ENCODE measurements at places on chromosomes 12 and 14. TPM values are rescaled to one million over a fixed set of nuclear protein-coding genes. Genes with fewer than 3 reads are reported as not detected.

Gene ASB2
- 0.19 TPM for total RNA-seq

Gene TSPAN9
- total RNA-seq, result 6.0 TPM

Gene OVCH1
- total RNA-seq, result not detected

Gene DBX2
- not detected for total RNA-seq

DNA sequence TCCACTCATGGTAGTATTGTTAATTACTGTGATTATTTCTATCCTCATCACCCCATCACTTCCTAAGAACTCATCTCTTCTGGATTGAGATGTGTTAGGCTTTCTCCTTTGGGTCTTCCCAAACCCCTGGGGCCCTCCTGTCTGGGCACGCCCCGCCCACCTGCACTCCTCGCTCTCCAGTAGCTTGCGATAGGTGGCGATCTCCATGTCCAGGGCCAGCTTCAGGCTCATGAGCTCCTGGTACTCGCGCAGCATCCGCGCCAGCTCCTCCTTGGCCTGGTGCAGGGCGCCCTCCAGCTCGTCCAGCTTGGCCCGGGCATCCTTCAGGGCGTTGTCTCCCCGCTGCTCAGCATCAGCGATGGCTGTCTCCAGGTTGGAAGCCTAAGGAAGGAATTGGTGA, 6.8 kb downstream of the KRT71 start:
- DNase-seq, result no peak

DNA sequence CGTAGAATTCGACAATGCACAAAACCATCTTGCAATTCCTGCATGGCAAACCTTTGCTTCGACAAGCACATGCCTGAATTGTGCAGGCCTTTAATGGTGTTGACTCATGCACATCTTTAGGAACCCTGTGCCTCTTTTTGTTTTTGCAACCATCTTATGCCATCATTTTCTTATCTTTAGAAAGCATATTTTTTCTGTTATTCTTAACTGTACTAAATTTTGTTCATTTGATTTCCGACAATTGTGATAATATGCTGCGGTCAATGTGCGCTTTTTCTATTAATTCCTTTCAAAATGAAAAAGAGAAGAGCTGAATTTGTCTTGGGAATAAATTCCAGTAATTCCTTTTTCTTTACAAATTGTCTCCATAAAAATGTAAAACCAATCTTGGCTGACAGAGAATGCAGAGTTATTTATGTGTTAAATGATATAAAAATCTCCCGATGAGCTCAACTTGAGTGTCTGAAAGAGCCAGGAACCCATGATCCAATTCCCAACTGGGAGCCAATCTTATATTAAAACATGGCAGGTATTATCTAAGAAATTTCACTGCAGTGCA, 20.1 kb upstream of the CDK17 start:
- no peak for DNase-seq

- DNase-seq, result no peak
Observed at GRCh38 chr14:68542346-68542745, 250.5 kb downstream of the ZFP36L1 start.

DNA sequence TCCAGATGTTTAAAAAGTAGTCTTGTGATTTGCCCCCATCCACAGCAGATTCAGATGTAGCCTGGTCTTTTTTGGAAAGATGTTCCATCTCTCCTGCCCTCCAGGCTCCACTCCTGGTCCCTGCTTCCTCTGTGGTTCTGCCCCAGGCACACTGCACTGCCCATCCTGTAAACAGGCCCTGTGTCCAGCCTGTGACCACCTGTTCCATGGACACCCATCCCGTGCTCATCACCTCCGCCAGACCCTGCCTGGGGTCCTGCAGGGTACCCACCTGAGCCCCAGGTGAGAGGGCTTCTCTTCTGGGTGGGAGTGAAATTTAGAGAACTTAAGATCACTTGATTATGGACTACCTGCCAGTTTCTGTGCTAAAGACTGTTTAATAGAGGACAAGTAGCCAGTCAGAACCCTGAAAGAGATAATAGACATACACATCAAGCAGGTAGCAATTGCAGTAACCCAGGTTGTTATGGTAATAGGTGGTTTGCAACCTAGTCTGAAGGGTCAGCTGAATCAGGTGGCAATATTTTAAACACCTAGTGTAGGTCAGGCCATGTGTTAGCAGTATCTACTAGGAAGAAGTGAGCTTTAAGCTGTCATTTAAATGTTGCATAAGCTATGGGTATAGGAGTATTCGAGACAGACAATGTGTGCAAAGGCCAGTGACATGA, 2.1 kb downstream of the RNF31 start:
- DNase-seq, result no peak

- no peak for DNase-seq
Observed at GRCh38 chr12:27657296-27657695, 39.0 kb upstream of the REP15 start.

DNA sequence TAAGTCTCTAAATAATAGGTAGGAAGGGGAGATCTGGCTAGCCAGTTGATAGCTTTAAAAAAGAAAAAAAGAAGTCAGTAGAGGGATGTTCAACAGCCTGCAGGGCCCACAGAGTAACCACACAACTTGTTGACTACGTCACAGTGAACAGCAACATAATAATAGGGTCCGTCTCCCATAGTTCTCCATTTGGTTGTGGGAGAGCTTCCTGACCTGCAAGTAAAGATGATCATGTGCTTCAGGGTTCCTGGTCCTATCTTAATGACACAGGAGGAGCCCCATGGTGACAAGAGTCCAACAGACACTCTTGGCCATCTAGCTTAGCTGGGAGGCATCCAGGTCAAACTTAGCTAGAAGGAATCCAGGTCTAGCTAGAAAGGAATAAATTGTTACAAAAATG, 36.2 kb downstream of the FGD6 start:
- no peak for DNase-seq

GRCh38 chr14:93522221-93522620, 91.5 kb downstream of the UNC79 start:
- DNase-seq, result no peak

DNA sequence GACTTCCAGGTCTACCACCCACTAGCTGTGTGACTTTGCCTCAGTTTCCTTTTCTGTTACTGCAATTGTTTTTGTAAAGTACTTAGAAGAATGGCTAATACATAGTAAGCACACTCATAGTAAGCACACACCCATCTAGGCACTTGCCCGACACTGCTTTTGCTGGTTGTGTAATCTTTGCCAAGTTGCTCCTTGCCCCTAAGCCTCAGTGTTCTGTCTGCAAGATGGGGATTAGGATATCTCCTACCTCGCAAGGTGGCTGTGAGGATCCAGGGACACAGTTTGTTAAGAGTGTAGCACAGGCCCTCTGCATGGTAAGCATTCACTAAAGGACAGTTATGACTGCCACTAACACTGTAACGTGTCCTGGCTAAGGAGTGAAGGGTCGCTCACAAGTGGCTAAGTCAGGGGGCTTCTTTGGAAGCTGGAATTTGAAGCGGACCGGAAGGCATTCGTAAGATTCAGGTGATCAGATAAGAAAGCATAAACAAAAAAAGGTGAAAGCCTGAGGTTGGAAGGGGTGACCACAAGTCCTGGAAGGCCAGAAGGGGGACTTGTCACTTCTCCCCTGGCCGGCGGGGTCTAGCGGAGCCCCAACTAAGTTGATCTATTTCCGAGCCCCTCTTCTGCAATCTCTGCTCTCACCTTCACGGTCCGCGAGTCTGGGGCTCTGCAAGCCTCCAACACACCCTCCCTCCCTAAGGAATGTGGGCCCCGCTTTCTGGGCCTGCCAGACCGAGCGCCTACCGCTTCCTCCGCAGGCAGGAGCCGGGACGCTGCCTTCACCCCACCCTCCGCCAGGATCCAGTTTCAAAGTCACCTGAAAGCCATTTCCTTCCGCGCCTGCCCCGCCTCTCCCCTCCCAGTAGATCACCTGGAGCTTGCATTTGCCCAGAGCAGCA, 1.5 kb upstream of the PLEKHG3 start:
- DNase-seq, result peak; percentile 80

- DNase-seq, result no peak
Observed at GRCh38 chr14:105879867-105880561, 353.6 kb downstream of the TMEM121 start.

DNA sequence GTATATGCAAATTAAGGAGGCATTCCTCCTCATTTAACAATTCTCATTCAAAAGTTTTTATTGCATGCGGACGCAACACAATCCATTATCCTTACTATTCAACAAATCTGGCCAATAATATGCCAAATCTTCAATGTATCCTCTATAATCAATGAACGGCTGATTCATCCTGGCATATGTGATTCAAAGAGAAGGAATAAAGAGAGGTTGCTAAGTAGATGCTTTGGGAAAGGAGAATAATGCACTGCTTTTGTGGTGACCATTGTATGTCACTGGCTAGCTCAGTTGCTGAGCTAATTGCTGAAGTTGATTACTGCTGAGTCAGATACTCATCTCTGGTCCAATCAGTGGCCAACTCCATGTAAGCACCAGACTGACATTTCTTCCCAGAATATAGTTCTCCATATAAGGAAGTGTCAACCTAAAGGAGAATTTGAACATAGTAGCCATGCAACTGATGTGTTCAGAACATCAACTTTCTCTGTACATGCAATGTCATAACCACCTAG, 148.0 kb downstream of the PDZRN4 start:
- no peak for DNase-seq

GRCh38 chr12:27970401-27971120, 2.0 kb downstream of the PTHLH start:
- no peak for DNase-seq

DNA sequence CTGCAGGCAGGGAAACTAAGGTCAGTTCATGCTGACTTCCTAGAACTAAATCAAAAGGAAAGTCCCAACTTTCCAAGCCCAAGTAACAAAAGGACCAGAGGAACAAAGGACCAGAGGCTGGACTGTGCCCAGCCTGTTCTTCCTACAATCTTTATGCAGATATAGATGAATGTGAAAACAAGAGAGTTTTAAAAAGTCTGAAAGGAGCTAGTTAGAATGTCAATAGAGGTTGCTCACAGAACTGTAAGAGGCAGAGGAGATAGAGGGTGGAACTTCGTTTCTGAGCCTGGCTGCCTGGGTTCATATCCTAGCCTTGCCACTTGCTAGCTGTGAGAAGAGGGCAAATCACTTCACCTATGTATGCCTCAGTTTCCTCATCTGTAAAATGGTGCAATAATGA, 30.0 kb upstream of the CCDC63 start:
- DNase-seq, result no peak

- DNase-seq, result no peak
Observed at GRCh38 chr12:103623716-103624115, 36.6 kb downstream of the STAB2 start.

DNA sequence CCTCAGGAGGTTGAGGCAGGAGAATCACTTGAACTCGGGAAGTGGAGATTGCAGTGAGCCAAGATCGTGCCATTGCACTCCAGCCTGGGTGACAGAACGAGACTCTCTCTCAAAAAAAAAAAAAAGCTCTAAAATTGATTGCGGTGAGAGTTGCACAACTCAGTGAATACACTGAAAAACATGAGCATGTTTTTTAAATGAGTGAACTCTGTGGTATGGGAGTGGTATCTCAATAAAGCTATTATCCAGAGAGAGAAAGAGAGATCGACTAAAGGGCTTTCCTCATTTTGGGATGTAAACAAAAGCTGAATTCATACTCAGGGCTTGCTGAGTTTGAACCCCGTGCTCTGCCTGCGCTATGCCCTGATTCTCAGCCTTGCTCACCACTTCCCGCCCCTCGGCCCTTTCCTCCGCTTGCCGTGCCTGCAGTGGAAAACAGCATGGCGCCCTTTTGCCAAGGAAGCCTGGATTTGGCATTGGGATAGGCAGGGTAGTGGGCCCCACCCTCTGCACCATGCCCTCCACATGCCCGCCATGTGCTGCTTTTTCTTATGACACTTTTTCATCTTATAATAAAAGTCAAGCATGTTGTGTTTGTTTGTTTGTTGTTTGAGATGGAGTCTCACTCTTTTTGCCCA, 102.5 kb downstream of the LGMN start:
- DNase-seq, result no peak

DNA sequence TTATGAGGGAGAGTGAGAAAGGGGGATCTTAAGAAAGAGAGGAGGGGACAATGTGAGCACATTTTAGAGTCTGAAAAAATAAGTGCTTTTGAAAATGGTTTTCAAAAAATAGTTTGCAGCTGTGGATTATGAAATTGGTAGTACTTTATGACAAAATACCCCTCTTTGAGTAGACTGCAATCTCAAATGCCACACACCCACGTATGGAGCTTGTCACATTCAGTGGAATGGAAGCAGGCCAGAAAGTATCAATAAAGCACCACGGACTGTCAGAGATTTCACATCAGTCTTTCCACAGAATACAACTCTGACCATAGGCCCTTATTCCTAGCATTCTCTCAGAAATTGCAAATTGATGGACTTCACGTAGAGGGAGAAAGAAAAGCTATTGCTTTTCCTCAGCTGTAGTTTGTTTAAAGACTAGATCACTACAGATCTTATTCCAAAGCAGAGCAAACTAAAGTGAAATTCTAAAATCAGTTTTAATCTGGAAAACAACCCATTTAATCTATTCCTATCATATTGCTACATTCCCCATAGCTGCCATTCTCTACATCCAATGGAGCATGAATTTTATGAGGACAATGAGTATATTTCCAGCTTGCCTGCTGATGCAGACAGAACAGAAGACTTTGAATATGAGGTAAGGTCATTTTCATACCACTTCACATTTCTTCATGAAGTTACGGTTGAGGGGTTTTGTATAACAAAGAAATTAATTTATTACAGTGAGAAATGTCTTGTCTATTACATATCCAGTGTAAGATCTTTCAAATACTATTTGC, 321.3 kb downstream of the PDZRN4 start:
- no peak for DNase-seq

DNA sequence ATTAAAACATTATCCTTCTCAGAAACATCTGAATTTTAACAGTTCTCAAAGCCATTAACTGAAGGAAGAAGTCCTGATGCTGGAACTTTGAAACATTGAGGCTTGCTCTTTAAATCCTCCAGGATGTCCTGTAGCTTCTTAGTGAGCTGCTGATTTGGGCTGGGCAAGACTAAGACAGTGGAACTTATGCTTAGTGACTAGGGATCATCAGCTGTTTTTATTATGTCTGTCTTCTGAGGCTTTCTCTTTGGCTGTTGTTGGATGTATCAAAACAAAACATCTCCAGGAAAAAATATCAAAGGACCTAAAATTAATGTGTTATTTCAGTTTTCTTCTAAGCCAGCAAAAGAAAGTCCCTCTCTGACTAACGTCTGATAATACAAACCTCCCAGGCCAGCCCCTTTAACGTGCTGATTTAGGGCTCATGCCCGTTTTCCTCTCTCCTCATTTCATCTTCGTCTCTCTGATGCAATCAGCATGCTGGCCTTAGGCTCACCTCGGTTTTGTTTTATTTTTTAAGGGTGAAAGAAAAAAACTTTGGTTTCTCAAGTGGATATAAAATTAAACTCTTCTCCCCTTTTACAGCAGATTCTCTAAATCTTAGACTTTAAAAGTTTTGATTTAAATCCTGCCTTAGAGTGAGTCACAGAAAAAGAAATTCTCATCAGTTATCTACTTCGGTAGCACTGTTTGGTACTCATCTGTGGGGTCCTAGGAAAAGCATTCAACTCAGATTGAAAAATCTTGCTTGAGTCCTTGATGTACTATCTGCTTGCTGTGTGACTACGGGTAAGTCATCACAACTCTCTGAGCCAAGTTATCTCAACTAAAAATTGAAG, 106.2 kb upstream of the CCDC91 start:
- DNase-seq, result no peak

All from Calu3 (cell line).